ENCODE measurements at places on chromosomes 7 and 10. TPM values are rescaled to one million over a fixed set of nuclear protein-coding genes. Genes with fewer than 3 reads are reported as not detected.
A peak's percentile ranks its signal among the peaks of the same experiment; 100 is the strongest.

DNA sequence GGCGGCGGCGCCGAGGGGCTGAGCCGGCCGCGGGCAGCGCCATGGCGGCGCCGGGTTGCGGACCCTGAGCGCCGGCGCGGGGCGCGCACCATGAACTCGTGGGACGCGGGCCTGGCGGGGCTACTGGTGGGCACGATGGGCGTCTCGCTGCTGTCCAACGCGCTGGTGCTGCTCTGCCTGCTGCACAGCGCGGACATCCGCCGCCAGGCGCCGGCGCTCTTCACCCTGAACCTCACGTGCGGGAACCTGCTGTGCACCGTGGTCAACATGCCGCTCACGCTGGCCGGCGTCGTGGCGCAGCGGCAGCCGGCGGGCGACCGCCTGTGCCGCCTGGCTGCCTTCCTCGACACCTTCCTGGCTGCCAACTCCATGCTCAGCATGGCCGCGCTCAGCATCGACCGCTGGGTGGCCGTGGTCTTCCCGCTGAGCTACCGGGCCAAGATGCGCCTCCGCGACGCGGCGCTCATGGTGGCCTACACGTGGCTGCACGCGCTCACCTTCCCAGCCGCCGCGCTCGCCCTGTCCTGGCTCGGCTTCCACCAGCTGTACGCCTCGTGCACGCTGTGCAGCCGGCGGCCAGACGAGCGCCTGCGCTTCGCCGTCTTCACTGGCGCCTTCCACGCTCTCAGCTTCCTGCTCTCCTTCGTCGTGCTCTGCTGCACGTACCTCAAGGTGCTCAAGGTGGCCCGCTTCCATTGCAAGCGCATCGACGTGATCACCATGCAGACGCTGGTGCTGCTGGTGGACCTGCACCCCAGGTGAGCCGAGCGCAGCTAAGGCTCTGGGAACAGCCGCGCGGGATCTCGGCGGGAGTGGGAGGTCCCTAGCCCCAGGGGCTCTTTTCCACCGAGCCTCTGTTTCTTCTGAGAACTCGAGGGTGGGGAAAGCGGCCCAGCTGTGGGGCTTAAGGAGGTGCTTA is at the start of gene GPR26:
GPR26 (plus strand) TSS at position 38 of the 919 bp plus-strand sequence; CDS start at position 91, 53 bp downstream.
- DNase-seq, result no peak

GRCh38 chr7:140416560-140416959 is 12.7 kb downstream of the RAB19 start:
- no peak for DNase-seq

DNA sequence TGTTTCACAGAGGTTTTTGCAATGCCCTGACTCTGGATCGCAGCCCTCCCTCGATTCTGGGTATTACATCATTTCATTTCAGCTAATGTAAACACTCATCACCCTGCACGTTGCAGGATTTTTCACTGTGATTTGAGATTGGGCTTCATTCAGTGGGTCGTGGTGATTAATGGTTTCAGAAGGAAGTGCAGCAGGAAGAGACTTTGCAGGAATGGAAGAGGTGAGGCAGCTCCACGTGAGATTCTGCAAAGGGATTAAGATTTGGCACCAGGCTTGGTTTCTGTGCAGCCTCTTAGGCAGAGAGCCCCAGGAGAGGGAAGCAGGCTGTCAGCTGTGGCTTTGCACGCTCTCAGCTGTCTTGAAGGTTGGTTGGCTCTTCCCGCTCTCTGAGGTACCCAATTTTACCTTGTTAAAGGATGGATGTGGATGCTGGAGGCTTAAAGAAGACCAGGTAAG is 95.2 kb downstream of the PLCE1 start:
- DNase-seq, result no peak

DNA sequence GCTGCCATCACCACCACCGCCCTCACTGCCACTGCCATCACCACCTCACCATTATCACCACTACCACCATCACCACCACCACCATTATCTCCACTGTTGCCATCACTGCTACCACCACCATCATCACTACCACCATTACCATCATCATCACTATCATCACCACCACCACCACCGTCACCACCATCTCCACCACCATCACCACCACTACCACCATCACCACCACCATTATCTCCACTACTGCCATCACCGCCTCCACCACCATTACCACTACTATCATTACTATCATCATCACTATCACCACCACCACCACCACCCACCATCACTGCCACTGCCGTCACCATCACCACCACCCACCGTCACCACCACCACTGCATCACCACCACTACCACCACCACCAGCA is 9.9 kb upstream of the COL13A1 start:
- no peak for DNase-seq

GRCh38 chr7:10122551-10123100 is 851.0 kb upstream of the PHF14 start:
- DNase-seq, result peak; percentile 72

The SPDYE9 gene
- not detected for total RNA-seq

The EXOC6 gene
- 311 TPM for total RNA-seq

The LRRC17 gene
- total RNA-seq, result 0.89 TPM

The HOXA4 gene
- total RNA-seq, result 0.51 TPM

The BBS9 gene
- 11.2 TPM for total RNA-seq

The GPR26 gene
- total RNA-seq, result not detected

The FAM20C gene
- 1.2 TPM for total RNA-seq

Measured in dermis microvascular lymphatic vessel endothelial cell (primary cell).